Non-pigmented ciliary epithelial cell (primary cell): ENCODE measurements at places on chromosomes 7 and 10.
A peak's percentile ranks its signal among the peaks of the same experiment; 100 is the strongest.

DNA sequence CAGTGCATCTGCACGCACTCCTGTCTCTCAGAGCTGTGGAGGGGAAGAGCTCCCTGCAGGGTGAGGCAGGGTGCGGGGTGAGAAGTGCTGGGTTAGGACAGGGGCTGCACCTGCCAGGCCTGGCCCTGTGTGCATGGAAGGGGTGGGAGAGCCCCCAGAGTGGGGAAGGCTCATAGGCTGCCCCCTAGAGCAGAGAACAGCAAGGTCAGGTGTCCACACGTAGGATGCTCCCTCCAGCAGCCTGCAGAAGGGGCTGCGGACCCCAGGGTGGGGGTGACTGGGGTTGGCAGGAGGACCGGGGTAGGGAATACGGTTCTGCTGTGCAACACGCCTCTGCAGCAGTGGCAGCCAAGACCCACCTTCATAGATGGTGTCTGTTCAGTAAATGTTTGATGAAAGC is 208.6 kb downstream of the PTPRN2 start:
- DNase-seq, result no peak

GRCh38 chr7:2872296-2872874 is 28.3 kb upstream of the GNA12 start:
- DNase-seq, result no peak

- no peak for DNase-seq
Observed at GRCh38 chr10:42974693-42975002, 102.2 kb upstream of the RET start.

- no peak for DNase-seq
Observed at GRCh38 chr10:110368002-110368401, 63.3 kb upstream of the SMNDC1 start.

- DNase-seq, result no peak
Observed at GRCh38 chr7:130276796-130277762, 10.4 kb downstream of the CPA2 start.

- no peak for DNase-seq
Observed at GRCh38 chr10:7033031-7033430, 377.8 kb downstream of the SFMBT2 start.

DNA sequence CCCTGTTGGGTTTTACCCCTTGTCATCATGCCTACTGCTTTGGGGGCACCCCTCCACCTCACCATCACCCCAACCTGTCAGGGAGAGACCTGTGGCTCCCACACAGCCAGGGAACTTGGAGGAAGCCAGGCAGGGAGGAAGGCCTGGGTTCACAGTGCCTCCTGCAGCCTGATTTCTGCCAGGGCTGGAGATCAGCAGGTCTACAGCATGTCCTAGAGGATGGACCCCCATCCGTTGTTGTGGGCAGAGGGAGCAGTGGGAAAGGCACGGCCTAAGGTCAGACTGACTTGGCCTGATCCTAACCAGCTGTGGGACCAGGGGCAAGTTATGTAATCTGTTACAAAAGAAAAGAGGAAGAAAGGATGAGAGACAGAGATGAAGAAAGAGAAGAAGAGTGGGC is 28.2 kb downstream of the ZCCHC24 start:
- no peak for DNase-seq

DNA sequence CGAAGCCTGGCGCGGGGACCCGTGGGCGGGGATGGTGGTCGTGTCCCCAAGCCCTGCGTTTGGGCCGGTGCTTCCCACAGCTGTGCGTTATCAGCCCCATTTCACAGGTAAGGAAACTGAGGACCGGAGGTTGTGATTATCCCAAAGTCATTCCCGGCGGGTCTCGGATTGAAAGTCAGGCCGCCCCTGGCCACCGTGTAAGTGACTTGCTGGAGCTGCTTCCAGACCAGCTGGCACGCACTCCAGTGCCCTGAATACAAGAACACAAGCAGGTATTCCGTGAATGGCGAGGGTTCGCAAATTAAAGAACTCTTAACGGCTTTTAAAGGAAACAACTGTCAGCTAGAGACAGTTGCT is 675 bp upstream of the ATE1 start:
- DNase-seq, result no peak

GRCh38 chr10:89810908-89811525 is 109.6 kb downstream of the KIF20B start:
- DNase-seq, result no peak

GRCh38 chr7:139108266-139109187 is 993 bp downstream of the ZC3HAV1 start:
- no peak for DNase-seq

DNA sequence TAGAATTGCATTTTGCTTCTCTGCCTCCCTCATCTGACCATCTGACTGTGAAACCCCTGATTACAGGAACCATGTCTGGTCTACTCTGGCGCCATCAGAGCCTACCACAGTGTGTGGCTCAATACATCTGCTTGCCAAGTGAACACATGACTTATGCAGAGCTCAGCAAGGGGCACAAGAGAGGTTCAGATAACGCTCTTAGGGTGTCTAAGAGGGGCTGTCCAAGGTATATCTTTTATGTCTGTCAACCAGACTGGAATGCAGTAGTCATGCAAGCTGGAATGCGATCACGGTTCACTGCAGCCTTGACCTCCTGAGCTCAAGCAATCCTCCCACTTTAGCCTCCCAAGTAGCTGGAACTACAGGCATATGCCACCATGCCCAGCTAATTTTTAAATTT is 10.3 kb upstream of the RRP12 start:
- no peak for DNase-seq

- DNase-seq, result no peak
Observed at GRCh38 chr7:121330053-121330833, 1.4 kb downstream of the WNT16 start.

GRCh38 chr10:3754727-3755439 is 30.1 kb downstream of the KLF6 start:
- DNase-seq, result peak; percentile 87

DNA sequence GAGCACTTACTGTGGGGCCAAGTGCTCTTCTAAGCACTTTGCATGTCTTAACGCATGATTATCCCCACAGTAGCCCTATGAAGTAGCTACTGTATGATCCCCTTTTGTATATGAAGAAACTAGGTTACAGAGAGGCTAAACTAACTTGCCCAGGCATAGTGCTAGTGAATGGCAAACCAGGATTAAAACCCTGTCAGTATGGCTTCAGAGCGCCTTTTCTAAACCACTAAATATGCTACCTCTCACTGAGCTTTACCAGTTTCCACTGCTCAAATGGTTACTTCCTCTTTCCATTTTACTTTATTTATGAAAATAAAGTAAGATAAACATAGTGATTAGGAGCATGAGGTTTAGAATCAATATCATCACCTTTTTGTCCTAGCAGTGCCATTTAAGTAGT is 73.6 kb downstream of the PODXL start:
- DNase-seq, result no peak

GRCh38 chr7:41224063-41224763 is 478.7 kb downstream of the INHBA start:
- no peak for DNase-seq

GRCh38 chr10:23198610-23198939 is 6.5 kb downstream of the PTF1A start:
- DNase-seq, result no peak

GRCh38 chr7:98722402-98722801 is 105.3 kb downstream of the NPTX2 start:
- DNase-seq, result no peak

DNA sequence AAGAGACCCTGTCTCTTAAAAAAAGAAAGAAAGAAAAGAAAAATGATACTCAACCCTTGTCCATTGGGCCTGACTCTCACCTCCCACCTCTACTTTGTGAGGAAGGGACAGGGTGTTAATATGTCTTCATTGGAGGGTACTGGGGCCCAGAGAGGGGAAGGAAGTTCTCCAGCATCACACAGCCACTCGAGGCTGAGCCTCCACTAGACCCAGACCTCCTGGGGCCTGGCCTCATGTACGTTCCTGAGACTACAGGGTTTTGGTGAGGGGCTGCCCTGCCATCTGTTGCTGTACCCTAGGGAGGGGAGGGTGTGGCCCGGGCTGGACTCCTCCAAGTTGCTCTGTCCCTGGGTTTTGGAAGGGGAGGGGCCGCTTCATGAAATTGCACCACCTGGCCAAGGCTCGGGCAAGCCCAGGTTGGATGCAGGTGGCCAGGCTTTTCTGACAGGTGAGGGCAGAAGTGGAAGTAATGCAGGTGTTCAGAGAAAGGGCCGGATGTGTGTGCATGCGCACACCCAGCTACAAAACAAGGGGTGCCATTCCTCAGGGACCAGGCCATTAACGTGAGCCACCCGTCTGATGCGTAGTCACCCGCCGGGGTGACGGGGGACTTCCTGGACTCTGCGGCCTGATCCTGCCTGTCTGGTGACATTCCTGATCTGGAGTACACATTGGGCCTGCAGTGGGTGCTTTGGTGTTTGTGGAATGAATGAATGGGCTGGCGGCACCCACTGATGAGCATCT is 21.7 kb downstream of the GTF2IRD1 start:
- DNase-seq, result no peak

- no peak for DNase-seq
Observed at GRCh38 chr7:10708447-10708846, 265.2 kb upstream of the PHF14 start.

DNA sequence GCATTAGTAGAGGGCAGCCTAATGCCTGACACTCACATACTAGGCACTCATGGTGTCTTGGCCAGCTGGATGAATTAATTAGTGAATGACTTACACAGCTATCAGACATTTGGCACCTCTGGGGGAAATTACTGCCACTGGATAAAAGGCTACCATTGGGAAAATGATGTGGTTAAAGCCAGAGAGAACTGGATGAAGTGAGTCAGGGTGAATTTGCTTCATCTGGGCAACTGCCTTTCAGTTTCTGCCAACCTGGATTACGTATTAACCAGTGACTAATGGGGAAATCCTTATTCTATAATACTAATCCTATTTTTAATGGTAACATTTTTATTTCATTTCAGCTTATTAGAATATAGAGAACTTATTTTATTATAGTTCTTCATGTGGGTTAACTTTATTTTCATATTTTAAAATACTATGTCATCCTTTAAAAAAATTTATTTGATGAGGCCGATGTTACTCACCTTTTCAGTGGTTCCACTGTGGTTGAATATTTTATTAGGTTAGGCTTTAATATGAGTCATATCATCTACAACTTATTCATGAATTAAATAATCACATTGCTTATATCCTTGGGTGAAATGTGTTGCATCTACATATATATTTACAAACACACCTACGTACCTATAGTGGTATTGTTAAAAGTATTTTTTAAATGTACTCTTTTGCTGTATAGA is 85.6 kb upstream of the CAPZA2 start:
- DNase-seq, result no peak

- no peak for DNase-seq
Observed at GRCh38 chr7:73799282-73800141, 29.4 kb upstream of the CLDN3 start.

DNA sequence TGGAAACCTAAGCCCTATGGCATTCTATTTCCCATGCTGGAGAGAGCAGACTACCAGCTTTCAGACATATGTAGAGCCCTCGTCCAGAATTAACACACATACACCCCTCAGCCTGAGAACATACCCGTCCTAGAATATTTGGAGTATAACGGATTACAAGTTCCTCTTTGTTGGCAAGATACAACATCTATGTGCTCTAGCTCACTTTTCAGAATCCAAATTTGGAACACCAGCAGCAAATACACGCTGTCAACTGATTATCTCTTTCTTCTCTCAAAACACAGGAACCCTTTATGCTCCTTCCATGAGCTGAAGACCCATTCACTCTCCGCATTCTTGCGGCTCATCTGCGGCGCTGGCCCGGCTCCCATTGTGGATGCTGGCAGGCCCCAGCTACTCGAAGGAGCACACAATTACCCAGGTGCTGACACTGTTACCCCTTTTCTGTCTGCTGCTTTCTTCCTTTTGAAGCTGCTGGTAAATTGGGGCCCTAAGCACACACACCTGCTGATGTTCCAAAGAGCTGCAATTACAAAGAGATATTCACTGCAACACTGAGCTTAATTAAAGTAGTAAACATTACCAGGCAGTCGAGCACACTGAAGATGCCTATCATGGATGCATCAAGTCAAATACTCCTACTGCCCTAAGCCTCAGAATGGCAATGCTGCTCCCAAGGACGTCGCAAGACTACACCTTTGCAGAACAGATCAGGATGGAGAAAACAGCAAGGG is 70.0 kb downstream of the VOPP1 start:
- no peak for DNase-seq

DNA sequence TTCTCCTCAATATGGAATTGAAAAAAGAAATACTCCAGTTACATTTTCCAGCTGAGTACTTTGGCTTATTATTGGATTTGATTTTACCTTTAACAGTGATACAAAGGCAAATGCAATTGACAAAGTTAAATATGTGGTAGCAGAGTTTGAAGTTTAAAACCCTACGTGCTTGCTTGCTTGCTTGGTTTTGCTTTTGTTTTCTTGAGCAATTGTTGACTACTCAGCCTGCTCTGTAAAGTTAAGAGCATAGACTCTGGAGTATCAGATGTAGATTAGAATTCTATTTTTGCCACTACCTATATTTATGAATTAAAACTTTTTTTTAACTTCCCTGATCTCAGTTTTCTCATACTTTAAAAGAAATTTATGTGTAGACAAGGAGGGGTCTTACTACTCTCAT is 51.4 kb downstream of the PCDH15 start:
- no peak for DNase-seq

GRCh38 chr10:77857272-77857671 is 69.3 kb downstream of the DLG5 start:
- DNase-seq, result no peak

- no peak for DNase-seq
Observed at GRCh38 chr7:49261928-49262327, 337.6 kb downstream of the CDC14C start.

DNA sequence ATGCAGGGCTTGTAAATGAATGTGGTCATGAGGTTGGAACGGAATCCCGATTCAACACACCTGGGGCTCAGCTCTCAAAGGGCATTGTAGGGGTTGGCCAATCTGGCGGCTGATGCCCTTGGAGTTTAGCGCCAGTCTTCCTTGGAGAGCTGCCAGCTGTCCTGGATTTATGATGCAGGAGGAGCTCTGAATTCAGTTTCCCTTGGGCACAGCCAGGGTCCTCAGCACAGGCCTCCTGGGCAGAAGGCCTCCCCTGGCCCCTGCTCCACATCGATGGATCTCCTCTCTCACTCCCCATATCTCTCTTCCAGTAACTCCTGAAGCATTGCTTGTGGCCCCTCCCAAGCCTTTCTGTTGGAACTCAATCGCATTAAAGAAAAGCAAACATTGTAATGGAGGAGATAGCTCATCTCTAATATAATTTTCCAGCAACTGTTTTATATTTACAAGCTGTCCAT is 985 bp upstream of the CYTH3 start:
- no peak for DNase-seq

GRCh38 chr7:155003092-155003375 is at the start of gene PAXIP1:
TSS of gene PAXIP1 (minus strand) at chr7:155003124. CDS start at chr7:155002929, 195 bp downstream.
- no peak for DNase-seq

GRCh38 chr10:32153931-32154330 is 97.7 kb upstream of the KIF5B start:
- no peak for DNase-seq

DNA sequence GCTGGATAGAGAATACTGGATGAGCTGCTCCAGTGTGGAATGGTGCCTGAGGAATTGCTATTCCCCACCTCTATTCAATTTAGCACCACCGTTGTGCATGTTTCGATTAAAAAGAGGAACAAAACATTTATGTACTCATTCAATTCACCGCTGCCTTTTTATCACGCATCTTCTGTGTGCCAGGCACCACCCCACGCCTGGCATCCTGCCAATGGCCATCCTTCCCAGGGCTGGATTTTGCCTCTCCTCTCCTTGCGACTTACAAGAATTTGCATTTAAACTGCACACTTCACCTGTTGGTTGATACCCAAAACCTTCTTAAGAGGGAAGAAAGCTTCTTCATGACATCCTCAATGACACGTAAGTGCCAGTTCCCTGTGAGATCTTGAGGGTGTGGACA is 110.2 kb upstream of the DPP6 start:
- DNase-seq, result no peak

GRCh38 chr7:45881759-45882464 is 6.4 kb upstream of the IGFBP1 start:
- peak; percentile 32 for DNase-seq

- no peak for DNase-seq
Observed at GRCh38 chr7:107269790-107270189, 101.0 kb downstream of the HBP1 start.
